Mammary epithelial cell (primary cell): ENCODE measurements at places on chromosomes 2 and 18. TPM values are rescaled to one million over a fixed set of nuclear protein-coding genes. Genes with fewer than 3 reads are reported as not detected.

Gene GPR35
- 0.06 TPM for polyA plus RNA-seq

Gene EGR4
- 0.02 TPM for polyA plus RNA-seq

Gene ANKRD36B
- 3.3 TPM for polyA plus RNA-seq

Gene IL1RL2
- polyA plus RNA-seq: 1.1 TPM

Gene SLC11A1
- polyA plus RNA-seq: 0.51 TPM

Gene SERPINB7
- polyA plus RNA-seq: 53.2 TPM

Gene ABCB11
- polyA plus RNA-seq: not detected

Gene SPOPL
- polyA plus RNA-seq: 8.6 TPM

Gene IL37
- polyA plus RNA-seq: not detected

Gene GEN1
- 7.4 TPM for polyA plus RNA-seq
